ENCODE measurements at places on chromosomes 4 and X.

- DNase-seq = no peak
These were observed 63.5 kb upstream of the PJA1 start for GRCh38 chrX:69228732-69229131.

DNA sequence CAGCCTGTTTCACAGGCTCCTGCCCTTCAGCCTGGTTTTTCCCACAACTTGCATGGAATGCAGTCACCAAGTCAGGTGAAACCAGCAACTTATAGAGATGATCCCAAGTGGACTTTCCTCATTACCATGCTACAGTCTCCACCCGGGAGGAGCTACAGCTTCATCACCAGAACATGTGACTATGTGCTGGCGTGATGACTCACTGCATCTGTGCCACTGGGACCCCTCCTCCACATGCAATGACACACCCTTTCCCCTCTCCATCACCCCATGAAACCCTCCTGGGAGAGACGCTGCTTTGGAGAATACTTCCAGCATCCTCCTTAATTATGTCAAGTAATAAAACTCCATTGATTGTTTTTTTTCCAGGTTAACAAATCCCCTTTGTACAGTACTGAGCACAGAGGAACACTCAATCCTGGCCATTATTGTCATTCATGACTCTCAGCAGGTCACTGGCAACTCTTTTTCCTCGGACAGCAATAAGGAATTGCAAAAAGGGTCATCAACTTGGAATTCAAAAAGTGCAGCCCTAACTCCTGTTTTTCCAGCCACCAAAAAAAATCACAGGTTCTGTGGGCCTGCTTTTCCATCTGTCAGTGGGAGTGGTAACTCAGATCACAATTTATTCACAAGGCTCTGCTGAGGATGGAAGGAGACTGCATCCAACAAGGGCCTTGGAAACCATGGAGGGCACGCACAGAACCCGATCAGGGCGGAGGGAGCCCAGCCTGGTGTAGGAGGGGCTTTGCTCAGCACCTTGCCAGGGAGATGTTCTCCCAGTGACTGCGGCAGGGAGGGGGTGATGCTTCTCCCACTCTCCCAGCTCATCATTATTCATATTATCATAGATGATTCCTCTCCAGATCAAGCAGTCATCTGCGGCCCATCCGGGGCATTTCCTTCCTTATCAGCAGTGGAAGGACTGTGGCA is 17.4 kb downstream of the QDPR start:
- peak; percentile 42 for DNase-seq

- DNase-seq = peak; percentile 58
These were observed 30.6 kb upstream of the IL9R start for GRCh38 chrX:155966876-155967275.

- peak; percentile 74 for DNase-seq
These were observed 2.7 kb upstream of the PYURF start for GRCh38 chr4:88526221-88526815.

DNA sequence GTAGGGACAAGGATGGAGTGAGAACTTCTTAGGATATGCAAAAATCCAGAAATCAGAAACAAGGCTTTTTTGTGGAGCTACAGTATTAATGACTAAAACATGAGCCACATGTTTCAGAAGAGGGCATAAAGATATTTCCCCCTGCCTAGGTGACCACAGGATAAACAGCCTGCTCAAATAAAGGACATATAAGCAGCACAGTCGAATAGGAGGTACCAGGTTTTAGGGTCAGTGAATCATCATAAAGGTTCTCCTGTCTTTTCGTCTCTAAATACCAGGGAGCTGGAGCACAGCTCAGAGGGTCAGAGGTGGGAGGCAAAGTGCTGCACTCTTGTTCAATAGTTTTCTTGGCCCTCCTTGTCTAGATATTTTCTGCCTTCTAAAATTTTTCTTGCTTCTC is 211.9 kb upstream of the HS3ST1 start:
- no peak for DNase-seq

DNA sequence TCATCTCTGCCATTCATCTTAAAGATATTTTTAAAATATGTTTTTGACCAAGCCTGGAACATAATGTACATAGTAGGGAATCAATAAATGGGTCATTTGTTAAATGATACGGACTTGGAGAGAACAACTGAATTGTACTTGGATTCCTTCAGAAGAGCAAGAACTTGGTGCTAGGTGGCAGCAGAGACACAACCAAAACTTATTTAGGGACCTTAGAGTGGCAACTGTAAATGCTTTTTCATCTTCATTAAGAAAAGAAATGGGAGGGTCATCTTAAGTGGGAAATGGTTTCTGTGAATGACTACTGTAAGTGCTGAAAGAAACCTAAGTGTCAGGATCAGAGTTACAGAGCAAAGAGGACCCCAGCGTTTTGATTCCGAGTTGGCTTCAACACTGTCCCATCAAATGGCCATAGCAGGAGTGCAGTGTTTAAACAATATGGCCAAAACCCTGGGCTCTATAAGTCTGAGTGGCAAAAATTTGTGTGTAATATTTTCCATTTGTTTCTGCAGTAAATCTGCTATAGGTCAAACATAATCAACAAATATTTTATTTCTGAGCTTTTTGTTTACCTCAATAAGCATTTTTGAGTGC is 213.6 kb downstream of the PALLD start:
- peak; percentile 81 for DNase-seq

DNA sequence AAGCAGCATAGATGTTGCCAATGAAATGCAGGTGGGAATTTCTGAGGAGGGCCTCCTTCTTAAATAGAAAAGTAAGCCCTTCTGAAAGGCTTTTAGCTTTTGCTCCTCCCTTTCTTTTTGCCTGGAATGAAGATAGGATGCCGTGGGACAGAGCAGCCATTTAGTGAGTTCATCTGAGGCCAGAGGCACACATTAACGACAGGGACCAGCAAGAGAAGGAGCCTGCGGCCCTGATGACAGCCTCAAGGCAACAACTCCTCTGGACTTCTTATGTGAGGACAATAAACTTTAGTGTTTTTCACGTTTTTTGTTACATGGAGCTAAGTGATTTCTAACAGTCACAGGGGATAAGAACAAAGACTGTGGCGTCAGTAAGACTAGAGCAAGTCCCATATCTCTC is 1.1 kb upstream of the BDH2 start:
- no peak for DNase-seq

GRCh38 chr4:38073596-38074234 is 113.5 kb downstream of the PTTG2 start:
- no peak for DNase-seq

DNA sequence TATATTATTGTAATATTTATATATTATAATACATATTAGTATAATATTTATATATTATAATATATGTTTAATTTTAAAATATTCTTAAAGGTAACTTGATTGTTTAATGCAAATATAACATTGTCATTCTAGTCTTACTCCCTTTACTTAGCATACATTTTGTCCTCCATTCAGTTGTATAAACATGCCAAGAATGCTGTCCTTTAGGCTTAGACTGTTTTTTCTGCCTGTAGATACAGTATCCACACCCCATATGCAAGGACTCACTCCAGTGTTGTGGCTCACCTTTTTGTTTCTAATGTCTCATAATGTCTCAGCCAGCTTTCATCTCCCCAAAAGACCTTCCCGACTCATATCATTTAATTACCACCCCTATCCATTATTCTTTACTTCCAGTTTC is 2110.0 kb downstream of the PCDH7 start:
- DNase-seq = no peak

DNA sequence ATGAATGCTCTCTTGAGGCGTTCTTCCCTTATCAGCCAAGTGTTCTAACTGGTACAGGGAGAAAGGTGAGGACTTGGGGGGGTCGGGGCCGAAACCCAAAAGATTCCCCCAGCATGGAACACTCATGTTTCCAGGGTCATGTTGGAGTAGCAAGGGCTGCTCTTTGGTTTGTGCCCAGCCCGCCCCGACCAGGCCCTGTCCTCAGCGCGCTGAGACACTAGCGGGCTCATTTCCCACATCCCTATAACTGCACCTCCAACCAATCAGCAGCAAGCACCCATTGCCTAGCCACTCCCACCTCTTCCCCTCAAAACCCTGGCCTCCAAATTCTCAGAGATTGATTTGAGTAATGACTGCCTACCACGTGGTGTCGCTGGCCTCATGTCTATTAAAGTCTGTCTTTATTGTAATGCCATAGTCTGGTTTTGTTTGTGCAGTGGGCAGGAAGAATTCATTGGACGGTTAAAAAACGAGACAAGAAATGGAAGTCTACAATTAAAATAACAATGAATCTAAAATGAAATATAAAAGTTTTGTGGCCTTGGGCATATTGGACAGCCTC is 1928.4 kb downstream of the STIM2 start:
- DNase-seq = no peak

DNA sequence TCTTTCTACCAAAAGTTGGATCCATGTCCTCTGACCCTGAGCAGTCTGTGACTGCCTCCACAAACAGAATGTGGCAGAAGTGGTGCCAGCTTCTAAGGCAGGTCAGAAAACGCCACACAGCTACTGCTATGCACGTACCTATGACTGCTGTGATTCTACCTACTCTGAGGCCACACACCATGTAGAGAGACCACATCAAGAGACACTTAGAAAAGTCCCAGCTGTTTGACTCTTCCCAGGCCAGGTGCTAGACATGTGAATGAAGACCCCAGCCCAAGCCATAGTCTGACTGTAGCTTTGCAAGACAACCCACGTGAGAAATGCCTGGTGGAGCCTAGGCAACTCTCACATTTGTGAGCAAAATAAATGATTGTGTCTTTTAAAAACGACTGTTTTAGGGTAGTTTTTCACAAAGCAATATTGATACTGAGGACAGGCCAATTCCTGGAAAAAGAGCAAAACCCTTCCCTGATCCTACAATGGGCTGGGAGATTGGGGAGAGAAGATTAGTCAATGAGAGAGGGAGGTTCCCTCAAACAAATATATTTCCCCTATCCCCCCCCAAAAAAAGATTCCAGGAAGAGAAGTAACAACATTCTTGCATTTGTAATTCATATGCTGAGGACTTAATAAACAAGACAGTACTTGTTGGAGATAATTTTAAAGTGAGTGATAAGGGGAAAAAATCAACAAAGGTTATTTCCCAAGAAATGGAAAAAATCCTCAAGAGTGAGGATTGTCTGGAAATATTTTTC is 33.3 kb downstream of the FRYL start:
- DNase-seq = no peak

DNA sequence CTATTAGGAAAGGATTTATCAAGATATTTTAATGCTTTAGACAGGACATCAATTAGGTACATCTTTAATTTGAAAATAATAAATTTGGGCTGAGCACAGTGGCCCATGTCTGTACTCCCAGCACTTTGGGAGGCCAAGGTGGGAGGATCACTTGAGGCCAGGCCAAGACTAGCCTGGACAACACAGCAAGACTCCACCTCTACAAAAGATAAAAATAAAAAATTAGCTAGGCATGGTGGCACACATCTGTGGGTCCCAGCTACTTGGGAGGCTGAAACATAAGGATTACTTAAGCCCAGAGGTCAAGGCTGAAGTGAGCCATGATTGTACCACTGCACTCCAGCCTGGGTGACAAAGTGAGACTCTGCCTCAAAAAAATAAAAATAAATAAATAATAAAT is 59.6 kb upstream of the IRF2 start:
- no peak for DNase-seq

GRCh38 chr4:120777459-120777858 is 145.1 kb downstream of the PRDM5 start:
- DNase-seq = no peak

- DNase-seq = peak; percentile 83
These were observed 5.0 kb downstream of the GPC3 start for GRCh38 chrX:133980406-133980805.

DNA sequence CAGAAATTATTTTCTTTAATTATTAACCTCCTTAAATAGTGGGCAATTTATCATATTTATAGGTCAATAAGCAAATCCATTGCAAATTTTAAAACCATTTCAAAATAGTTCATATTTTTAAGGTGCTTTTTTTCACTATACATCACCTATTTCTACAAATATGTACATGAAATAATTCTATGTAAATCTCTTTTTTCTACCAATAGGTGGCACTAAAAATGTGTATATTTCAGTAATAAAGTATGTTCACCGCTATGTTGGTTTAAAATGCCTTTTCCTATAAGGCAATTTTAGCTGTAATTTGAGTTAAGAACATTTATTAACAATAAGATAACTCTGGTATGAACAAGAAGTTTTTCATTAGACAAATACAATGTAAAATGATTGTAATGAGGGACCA is 672.2 kb downstream of the KCTD8 start:
- DNase-seq = peak; percentile 35

- DNase-seq = no peak
These were observed 12.1 kb downstream of the ACSL4 start for GRCh38 chrX:109720947-109721346.

- DNase-seq = no peak
These were observed 213.6 kb downstream of the CPE start for GRCh38 chr4:165592386-165592785.

DNA sequence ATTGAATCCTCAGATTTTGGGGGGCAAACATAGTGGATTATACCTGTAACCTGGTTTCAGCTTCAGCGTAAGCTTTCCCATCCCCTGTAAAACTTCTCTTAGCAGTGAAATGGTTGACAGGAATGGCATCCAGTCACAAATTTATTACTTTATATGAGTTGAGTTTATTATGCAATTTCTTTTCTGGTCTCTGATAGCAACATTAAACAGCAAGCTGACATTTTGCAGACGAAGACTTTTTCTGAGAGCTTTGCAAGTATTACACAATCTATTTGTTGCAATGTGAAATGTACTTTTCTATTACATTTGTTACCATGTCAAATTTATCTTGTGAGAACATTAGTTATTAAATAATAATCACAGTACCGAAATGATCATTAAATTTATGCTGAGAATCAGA is 60.6 kb downstream of the GSPT2 start:
- DNase-seq = peak; percentile 42

DNA sequence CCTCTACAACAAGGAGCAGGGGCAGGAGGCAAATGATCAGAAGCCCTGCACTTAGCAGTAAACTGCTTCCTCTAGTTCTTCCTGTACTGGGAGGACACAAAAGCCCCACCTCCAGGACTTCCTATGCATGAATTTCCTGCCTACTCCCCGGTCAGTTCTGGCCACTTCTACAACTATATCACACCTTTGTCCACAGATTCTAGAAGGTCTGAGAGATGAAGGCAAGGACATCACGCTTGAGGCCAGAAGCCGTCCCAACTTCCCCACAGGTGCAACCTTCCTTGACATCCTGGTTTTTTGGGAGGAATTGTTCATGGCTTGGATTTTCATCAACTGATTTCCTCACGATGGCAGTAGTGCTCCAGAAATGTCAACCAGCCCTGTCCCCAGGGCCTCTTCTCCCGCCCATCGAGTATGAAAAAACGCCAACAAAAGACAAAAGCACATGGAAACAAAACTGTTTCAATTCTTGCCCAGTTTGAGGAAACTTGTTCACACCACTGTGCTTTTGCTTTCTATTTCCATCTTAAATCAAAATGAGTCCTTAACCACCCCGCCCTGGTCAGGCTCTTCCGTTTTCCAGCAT is 206.5 kb upstream of the STK26 start:
- DNase-seq = peak; percentile 80

- DNase-seq = no peak
These were observed 46.9 kb upstream of the NFKB1 start for GRCh38 chr4:102454268-102454667.

GRCh38 chrX:35023683-35024082 is 81.1 kb downstream of the FAM47B start:
- DNase-seq = peak; percentile 30

- no peak for DNase-seq
These were observed 526.7 kb upstream of the AGA start for GRCh38 chr4:177968817-177969442.

Data from adipocyte (in vitro differentiated cells).